ENCODE measurements at places on chromosomes 6 and 20.

- DNase-seq: peak; percentile 26
Observed at GRCh38 chr6:138844192-138844591, 48.3 kb downstream of the ECT2L start.

GRCh38 chr6:137415127-137415833, 78.9 kb downstream of the OLIG3 start:
- DNase-seq: peak; percentile 57

DNA sequence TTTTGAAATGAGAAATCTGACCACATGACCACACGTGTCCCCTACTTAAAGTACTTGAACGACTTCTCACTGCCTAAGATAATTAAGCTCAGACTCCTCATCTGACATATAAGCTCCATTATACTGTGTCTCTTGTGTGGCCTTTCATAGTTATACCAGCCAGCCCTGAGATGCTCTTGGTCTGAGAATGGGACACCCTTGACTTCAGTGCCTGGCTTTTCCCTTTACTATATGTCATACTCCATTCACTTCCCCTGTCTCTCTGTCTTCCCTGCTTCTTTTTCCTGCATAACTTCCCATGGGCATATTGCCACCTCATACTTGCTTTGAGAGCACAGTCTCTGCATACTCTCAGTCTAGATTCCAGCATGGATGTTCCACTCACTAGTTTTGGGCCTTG, 53.4 kb upstream of the TINAG start:
- DNase-seq: no peak

GRCh38 chr6:168959696-168960095, 293.9 kb downstream of the THBS2 start:
- DNase-seq: no peak

GRCh38 chr20:59751075-59751711, 146.9 kb downstream of the PHACTR3 start:
- DNase-seq: peak; percentile 57

DNA sequence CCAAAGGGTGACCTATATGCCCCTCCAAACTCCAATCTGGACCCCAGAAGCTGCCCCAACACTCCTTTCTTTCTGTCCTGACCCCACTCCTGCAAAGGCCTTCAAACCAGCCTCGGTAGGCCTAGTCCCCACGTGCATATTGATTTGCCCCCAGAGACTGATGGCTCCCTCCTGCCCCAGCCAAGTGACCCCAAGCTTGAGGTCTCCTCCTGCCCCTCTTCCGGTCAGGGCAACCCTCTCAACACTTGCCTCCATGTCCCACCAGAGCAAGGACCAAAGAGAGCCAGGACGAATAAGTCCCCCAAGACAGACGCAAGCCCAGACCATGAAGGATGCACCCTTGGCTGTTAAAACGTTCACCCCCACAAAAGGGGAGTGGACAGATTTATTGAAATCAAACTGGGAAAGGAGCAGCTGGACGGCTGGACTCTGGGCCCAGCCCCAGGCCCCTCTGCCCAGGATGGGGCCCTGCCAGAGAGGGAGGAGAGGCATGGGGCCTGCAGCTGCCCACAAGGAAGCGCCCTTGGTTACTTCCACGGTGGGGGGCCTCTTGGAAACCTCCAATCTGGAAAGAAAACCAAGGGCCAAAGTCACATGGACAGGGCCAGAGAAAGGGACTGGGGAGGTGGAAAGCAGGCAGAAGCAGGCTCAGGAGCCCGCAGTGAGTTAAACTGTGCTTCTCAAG, 2.4 kb upstream of the SPEF1 start:
- no peak for DNase-seq

GRCh38 chr6:138555421-138555988, 56.2 kb upstream of the NHSL1 start:
- no peak for DNase-seq

Data from muscle of back (tissue), 13 donors.